ENCODE measurements at places on chromosomes 16 and 17.

- DNase-seq: no peak
Measured at GRCh38 chr16:66507731-66508239, 42.1 kb downstream of the TK2 start.

DNA sequence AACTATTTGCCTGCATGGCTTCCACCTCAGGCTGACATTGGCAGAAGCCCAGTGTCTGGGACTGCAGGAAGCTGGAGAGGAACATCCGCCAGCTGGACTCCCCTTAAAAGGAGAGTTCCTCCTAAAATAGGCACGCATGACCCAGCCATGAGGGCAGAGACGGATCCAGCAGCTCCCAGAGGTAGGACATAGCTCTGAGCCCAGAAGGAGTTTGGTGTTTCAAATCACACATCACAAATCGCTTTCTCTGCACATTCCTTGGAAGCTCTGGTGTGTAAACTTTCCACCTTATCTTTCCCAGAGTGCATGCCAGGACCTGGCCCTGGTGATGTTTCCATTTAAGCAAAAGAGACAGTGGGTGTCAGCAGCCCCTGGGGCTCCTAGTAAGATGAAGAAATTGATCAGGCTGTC lies 231.1 kb upstream of the CDH5 start:
- DNase-seq: no peak

DNA sequence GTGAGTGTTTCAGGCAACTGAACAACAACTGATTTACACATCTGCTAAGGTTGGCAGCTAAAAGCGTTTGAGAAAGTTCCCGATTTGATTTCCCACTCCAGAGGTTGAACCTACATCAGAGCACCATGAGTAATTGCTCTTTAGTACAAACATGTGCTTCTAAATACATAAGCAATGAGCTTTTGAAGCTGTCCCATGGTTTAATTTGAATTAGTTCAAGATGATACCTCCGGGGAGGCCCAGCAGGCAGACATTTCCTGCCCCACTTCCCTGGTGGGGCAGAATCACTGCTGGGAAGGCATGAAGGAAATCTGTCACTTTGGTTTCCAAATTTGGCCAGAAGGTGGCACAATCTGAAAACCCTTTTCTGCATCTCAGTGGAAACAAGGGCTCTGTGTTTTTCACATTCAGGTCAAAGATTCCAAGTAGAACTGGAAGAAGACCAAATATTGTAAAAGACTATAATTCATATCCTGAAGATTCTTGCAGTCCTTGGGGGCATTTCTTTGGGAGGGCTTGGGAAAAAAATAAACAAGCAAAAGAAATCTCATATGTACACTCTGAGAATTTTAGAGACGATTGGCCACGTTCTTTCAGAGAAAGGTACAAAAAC lies 176.2 kb upstream of the FAM20A start:
- peak; percentile 79 for DNase-seq

DNA sequence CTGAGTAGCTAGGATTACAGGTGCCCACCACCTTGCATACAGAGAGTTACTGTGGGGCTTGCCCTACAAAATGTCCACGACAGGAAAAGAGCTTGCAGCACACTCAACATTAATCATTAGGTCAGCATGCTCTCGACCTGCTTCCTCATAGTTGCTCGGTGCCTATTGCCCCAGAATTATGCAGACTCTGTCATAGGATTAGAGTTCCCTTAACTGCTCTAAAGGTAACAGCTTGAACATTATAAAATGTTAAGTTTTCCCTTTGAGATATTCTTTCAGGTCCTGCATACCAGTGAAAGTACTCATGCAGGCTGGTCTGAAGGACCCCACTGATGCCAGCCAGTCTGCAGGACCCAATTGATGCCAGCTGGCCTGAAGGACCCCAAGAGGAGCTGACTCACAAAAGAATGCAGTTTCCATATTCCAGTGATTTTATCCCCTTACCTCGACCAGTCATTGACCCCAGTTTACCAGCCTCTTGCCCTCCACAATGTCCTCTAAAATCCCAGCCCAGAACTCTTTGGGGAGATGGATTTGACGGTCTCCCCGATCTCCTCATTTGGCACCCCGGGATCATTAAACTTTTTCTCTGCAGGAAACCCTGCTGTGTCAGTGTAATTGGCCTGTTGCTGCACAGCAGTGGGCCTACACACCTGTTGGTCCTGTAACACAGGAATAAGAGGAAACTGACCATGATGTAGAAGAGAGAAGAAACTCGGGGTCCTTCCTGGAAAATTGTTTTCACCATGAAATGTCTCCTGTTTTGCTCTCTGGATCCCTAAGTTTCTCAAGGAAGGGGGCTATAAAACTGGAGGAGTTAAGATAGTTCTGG lies 10.6 kb downstream of the ICAM2 start:
- DNase-seq: no peak

DNA sequence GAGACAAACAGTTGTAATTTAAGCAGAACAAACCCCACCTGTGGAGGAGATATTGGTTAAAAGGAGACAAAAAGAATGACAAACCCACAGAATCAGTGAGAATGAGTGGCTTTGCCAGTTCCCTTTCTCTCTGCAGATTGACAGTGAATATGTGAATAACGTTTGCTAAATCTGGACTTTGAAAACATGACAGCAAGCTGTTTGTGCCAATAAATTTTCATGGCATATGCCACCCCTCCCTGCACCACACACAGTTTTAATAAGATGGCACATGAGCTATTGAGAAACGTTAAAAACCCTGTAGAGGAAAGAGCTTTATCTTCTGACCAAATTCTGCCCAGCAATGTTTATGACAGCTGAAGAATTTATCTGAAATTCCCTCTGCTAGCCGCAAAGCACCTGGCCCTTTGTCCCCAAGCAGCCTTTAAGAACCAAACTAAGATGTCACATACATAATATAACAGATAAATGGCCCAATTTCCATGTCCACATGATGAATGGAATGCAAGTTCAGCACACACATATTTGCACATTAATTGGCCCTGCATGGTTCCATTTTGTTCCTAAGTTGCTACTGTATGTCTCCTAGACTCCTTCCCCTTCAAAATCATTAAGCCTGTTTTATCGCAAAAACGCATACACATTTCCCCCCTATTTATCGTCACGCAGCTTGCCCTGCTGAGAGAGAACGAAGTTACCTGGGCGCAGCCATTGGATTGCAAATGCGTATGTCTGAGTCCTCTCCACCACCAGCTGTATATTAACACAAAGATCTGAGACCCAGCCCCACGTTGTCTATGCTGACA lies 773.5 kb upstream of the EEF2KMT start:
- no peak for DNase-seq

DNA sequence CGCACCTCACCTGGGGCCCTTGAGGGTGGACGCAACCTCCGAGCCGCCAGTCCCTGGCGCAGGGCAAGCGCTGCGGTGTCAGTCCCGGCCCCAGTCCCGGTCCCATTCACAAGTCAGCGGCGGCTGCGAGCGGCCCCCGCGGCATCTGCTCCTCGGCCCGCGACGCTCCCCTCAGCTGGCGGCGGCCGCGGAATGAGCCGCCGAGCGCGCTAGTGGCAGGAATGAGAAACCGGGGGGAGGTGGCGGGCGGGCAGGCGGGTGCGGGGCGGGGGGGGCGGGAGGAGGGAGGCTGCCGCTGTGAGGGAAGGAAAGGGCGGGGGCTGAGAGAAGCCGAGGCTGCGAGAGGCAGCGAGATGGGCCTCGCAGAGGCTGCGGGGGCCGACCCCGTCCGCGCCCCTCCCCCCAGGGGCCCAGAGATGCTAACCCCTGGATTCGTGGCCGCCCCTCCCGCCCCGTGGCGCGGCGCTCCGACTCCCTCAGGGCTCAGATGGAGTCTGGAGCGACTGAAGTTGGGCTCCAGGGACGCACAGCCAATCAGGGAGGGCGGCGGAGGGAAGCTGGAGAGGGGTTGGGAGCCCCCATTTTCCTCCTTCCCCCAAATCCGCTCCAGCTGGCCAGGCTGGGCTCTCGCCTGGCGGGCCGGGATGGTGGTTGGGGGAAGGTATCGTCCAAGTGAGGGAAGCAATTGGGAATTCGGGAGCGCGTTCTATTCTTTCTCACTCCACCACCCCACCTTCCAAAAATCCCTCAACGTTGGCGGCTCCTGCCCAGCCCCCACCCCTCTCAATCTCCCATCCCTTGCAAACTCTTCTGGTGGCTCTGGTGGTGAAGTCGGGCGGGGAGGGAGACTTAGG lies at the start of gene CDH11:
Gene CDH11, minus strand, starts transcription at position 194 of the 854 bp plus-strand sequence. CDS start 117,194 bp downstream, outside the sequence.
- no peak for DNase-seq

GRCh38 chr17:16456742-16457316 lies 35.2 kb downstream of the LRRC75A start:
- peak; percentile 12 for DNase-seq

GRCh38 chr17:61766520-61766919 lies 96.8 kb downstream of the BRIP1 start:
- no peak for DNase-seq

GRCh38 chr16:64590513-64590912 lies 531.4 kb downstream of the CDH11 start:
- no peak for DNase-seq

- peak; percentile 84 for DNase-seq
Measured at GRCh38 chr17:7579001-7579833, at the start of gene CD68. Gene CD68 (plus strand): TSS chr17:7579638. CDS start chr17:7579678, 40 bp downstream.

- no peak for DNase-seq
Measured at GRCh38 chr17:19022747-19023146, 18.2 kb upstream of the FAM83G start.

- no peak for DNase-seq
Measured at GRCh38 chr17:67549820-67550219, 167.9 kb upstream of the NOL11 start.

GRCh38 chr16:3065069-3065741 lies at the start of gene IL32:
Gene IL32 (plus strand): TSS chr16:3065640. CDS start chr16:3065812, 172 bp downstream.
- peak; percentile 25 for DNase-seq

GRCh38 chr17:61734012-61734411 lies 129.3 kb downstream of the BRIP1 start:
- no peak for DNase-seq

DNA sequence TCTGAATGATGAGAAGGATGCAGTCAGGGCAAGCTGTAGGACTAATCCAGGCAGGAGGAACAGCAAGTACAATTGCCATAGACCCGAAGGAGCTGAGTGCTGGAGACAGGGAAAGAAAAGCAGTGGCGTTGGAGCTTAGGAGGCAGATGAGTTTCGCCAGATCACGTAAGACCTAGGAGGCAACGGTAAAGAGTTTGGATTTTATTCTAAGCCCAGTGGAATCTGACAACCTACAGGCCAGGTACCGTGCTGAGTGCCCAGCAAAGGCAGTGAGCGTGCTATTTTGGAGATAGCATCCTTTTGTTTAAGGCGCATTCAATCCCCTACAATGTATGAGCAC lies 1.2 kb downstream of the USP43 start:
- DNase-seq: peak; percentile 29

DNA sequence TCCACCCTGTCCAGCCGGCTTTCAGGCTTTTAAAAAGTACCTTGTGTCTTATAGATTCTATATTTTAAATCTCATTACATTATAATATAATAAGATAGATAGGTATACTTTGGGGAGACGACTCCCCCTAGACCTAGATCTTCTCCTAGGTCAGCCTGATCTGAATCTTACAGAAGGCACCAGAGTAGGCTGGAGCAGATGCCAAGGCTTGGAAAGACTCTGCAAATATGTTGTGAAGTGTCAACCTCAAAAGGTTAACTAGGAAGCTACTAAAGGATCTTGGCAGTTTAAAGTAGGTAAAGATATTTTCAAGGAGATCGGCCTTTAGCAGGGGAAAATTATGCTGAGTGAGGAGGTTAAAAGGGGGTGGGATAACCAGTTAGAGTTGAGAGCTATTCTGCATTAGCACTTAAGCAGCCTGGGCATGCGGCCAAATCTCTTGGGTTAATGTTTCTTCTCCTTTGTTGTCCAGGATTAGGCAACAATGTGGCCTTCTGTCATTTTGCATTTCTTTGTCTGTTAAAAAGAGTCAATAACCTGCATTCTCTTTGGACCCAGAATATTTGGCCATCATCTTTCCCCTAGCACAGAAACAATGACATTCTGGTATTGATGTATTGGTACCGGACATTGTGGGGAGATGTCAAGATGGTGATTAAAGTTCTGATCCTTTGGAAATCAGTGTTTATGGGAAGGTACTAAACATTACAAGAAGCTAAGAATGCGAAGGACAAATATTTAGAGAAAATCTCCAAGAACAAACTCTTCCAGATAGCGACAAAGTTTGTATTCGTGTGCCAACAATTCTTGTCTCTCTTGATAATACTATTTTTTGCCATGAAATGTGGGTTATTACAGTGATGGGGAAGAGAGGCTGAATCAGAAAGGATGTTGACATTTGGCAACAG lies 51.2 kb upstream of the DHX40 start:
- DNase-seq: peak; percentile 95

GRCh38 chr17:31494259-31495021 lies 103.0 kb downstream of the RAB11FIP4 start:
- peak; percentile 45 for DNase-seq

- peak; percentile 61 for DNase-seq
Measured at GRCh38 chr16:20114356-20114755, 40.7 kb upstream of the GPR139 start.
